Bronchial epithelial cell (primary cell): ENCODE measurements at places on chromosomes 3 and 15.

GRCh38 chr3:151426341-151426657 is 34.6 kb downstream of the IGSF10 start:
- DNase-seq = no peak

DNA sequence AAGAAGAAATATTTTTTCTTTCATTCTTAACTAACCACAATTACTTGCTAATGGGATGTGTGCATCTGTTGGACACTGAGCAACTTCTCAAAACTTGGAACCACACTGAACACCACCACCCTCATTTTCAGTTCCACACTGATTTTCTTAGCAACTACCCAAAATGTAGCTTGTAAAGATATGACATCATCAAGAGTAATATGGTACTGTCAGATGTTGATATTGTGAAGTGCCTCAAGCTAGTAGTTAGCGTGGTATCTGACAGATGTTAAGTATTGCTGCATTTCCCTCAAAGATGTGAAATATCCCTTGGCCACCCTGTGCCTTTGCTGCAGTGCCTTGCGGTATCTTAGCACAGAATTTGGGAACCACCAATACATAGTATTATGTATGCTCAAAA is 9.3 kb downstream of the RFTN1 start:
- no peak for DNase-seq

DNA sequence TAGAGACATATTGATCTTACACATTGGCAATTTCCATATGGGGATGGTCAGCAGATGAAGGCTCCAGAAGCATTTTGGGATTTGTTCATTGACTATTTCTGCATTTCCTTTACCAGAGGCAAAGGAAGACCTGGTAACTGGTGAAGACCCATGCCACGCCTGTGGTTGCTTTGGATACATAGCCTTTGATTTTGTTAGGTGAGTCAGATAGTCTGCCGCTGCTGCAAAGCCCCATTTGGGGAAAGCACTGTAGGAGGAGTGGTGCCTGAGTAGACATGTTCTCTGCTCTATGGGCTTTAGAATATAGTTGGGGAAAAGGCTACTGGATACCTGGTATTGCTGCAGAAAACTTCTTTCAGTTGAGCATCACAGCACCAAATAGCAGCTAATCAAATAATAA is 56.8 kb downstream of the TFG start:
- peak; percentile 74 for DNase-seq

GRCh38 chr3:149545049-149545448 is 70.6 kb downstream of the TM4SF4 start:
- no peak for DNase-seq

GRCh38 chr3:31946484-31947081 is 34.5 kb downstream of the OSBPL10 start:
- peak; percentile 33 for DNase-seq

GRCh38 chr3:131361464-131362421 is 19.8 kb upstream of the NUDT16 start:
- peak; percentile 81 for DNase-seq

DNA sequence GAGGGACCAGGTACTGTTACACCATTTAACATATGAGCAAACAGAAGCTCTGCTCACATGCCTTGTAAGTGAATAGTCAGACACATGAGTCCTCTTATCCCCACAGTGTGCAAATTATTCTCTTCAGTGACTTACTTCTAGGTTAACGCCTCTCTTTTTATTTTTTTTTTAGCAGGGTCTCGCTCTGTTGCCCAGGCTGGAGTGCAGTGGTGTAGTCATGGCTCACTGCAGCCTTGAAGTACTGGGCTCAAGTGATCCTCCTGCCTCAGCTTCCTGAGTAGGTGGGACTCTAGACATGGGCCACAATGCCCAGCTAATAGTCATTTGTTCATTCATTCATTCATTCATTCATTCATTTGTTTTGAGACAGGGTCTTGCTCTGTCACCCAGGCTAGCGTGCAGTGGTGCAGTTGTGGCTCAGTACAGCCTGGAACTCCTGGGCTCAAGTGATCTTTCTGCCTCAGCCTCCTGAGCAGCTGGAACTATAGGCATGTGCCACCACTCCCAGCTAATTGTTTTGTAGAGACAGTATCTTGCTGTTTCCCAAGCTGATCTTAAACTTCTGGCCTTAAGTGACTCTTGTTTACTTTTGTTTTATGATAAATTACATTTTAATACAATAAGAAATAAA is 94.7 kb downstream of the LRRC28 start:
- no peak for DNase-seq

- DNase-seq = no peak
Observed at GRCh38 chr3:76479161-76479650, 560.7 kb upstream of the ROBO2 start.

DNA sequence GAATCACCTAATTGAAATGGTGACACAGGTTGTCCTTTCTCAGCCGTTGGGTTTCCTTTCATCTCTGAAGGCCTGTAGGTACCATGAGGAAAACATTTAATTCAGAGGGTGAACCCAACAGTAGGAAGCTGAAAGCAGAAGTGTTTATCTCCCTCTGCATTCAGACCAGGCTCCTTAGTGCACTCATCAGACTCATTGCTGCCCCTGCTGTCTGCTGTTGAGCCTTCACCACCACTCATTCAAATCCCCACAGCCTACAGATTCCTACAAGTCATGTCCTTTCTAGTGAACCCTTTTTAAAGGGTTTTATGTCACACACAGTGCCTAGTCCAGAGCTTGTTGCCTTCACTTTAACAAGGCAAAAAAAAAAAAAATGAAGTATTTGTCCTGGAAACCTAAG is 13.4 kb downstream of the WDR48 start:
- peak; percentile 52 for DNase-seq

DNA sequence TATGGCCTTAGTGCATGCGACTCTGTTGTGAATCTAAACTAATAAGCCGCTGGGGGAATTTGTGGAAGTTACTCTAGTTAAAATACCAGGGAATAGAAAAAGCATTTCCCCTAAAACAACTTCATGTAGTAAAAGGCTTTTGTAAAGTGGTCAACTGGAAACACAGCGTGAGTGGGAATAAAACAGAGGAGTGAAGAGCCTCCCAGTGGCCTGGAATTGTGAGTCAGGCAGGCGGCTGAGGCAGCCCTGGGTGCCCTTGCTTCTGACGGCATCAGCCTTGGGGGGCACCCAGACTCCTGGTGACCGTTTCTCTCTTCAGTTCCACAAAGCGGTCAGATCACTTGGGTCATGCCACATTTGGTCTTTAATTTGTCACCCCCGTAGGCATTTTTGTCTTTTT is 108.4 kb downstream of the GHSR start:
- DNase-seq = no peak

- DNase-seq = no peak
Observed at GRCh38 chr15:97730315-97730714, 230.2 kb upstream of the ARRDC4 start.

GRCh38 chr3:158355623-158356588 is 215.1 kb upstream of the MLF1 start:
- DNase-seq = no peak

DNA sequence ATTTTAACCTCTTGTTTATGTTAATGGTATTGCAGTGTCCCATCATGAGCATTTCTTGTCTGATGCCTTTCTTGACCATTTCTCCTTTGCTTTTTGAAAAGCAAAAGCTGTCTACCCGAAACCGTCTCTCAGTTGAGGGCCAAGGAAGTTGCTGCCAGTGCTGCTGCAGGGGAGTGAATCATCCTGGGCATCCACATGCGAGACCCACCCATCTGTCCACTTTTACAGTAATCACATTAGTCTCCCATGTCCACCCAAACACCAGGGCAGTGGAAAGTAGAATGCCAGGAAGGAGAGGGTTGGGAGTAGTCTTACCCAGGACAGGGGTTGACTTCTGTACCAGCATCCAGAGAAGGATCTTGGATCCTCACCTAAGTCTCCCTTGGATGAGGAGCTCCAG is 48.6 kb upstream of the TEX264 start:
- DNase-seq = peak; percentile 39

GRCh38 chr15:28919201-28919635 is 33.4 kb downstream of the APBA2 start:
- DNase-seq = no peak

GRCh38 chr3:133300102-133300501 is 99.8 kb upstream of the BFSP2 start:
- DNase-seq = no peak

DNA sequence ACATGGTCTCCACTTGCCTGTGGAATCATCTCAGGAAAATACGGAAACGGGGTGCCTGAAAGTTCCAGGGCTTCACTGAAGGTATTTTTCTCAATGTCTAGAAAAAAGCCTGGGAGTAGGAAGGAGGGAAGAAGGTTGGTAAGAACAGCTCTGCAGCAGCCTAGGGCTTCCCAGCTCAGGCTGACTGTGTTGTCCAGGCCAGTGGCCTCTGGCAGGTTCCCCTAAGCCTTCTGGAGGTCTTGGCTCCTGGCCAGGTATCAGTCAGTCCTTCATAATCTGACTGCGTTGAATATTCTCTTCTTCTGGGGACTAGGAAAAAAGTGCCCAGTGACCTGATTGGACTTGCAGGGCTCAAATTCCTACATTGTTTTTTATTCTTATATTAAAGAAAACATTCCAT is 38.6 kb downstream of the SSR3 start:
- DNase-seq = no peak

DNA sequence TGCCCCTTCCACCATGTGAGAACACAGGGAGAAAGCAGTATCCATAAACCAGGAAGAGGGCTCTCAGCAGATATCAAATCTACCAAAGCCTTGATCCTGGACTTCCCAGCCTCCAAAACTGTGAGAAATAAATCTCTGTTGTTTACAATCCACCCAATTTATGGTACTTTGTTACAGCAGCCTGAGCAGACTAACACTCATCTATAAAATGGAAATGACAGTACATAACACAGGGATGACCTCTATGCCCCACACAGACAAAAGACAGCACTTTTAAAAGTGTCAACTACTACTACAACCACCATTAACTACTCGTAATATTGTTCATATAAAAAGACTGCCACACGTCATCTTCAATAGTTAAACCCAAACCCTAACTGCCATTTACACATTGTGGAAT is 5.7 kb downstream of the RYK start:
- DNase-seq = no peak

- no peak for DNase-seq
Observed at GRCh38 chr15:85545752-85546151, 165.3 kb downstream of the AKAP13 start.

- DNase-seq = peak; percentile 18
Observed at GRCh38 chr3:49724586-49724985, 835 bp upstream of the GMPPB start.

GRCh38 chr15:34348735-34349300 is 5.7 kb downstream of the NUTM1 start:
- no peak for DNase-seq

DNA sequence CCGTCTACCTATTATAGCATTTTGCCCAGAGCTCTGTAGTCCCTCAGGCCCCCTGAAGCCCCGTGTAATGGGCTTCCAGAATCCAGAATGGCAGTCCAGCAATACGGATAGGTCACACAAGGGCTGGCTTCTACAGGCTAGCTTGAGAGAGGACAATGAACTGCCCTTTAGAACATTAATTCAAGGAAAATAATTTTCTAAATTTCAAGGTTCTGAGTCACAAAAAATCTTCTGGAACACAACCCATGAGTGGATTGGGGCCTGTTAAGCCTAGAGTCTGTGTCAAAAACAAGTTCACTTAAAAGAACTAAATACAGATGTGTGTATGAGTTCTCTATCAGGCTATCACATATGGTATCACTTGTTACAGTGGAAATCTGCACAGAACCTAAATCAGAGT is 28.8 kb downstream of the DCP1A start:
- no peak for DNase-seq

DNA sequence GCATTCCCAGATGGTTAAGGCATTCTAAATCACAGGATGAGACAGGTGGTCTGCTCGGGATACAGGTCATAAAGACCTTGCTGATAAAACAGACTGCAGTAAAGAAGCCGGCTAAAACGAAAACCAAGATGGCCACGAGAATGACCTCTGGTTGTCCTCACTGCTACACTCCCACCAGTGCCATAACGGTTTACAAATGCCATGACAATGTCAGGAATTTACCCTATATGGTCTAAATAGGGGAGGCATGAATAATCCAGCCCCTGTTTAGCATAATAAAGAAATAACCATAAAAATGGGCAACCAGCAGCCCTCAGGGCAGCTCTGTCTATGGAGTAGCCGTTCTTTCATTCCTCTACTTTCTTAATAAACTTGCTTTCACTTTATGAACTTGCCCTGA is 151.1 kb downstream of the ZNF385D start:
- DNase-seq = no peak

DNA sequence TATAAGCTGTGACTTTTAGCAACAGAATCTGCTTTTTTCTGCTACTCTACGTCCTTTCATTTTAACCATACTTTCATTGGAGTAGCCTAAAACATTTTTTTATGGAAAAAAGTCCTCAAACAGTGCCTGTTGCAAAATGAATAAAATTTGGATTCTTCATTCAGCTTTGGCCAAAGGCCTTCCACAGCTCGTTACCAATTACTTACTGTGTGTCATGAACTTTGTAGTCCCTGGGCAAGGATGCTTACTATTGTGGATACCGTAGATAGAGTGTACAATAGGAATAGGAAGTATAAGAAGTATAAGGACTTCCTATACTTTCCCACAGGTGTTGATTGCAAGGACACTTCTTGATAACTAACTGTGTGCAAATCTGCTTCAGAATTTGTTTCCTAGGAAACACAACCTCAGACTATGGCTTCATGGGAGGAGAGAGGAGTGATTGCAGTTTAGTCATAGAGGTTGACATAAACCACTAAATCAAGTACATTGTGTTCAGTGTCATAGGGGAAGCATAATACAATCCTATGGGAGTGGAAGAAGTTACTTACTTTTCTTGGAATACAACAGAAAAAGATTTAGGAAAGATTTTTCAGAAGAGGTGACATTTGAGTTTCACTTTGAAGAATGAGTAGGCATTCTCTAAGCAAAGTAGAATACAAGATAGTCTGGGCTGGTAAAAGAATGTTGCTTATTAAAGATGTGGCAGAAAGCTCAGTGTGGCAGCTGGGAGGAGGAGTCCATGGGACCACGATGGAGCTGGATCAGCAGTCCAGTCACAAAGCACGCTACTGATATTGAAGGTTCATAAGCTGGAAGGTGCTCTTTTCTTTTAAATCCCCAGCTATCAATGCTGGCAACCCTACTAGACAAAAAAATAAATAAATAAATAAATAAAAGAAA is 309.7 kb upstream of the TPRG1 start:
- DNase-seq = peak; percentile 63

GRCh38 chr3:37067577-37067976 is 74.3 kb downstream of the MLH1 start:
- no peak for DNase-seq

DNA sequence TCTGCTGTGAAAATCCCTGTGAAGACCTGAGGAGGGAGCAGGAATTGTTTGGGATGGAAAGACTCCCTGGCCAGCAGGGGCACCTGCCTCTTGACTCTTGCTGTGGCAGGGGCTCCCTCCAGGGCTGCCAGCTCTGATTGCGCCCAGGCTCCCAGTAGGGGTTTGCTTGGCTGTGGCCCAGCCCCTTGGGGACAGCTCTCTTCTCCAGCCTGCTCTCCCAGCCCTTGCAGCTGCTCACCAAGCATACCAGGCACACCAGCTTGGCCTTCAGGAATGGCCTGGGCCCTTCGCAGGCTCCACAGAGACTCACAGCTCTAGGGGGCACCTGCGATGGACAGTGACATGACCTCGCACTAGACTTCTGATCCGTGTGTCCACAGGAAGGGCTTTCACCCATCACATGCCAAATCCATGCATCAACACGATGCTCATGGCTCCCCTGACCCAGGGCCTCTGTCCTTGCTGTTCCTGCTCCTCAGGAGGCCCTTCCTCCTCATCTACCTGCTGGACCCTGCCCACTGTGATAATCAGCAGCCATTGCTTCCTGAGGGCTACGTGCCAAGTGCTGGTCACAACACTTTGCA is 61.8 kb downstream of the SCN5A start:
- DNase-seq = no peak

GRCh38 chr15:74252291-74252690 is 16.2 kb downstream of the CCDC33 start:
- peak; percentile 30 for DNase-seq

- DNase-seq = peak; percentile 50
Observed at GRCh38 chr3:45226206-45226915, at the start of gene TMEM158. Gene TMEM158, minus strand, starts transcription at chr3:45226287. Its CDS starts 260 bp downstream, at chr3:45226027.
